ENCODE measurements at places on chromosomes 1 and 21. TPM values are rescaled to one million over a fixed set of nuclear protein-coding genes. Genes with fewer than 3 reads are reported as not detected.

PSRC1 gene
- total RNA-seq: 0.60 TPM

THEM5 gene
- total RNA-seq: not detected

- no peaks in the 10 kb centered on the region for H3K36me3 ChIP-seq
- H3K4me1 ChIP-seq: peaks cover 8% of the 10 kb centered on the region
- peak; percentile 74 for DNase-seq
Measured at GRCh38 chr1:211469938-211470529, 21.9 kb downstream of the RD3 start.

- H3K27ac ChIP-seq: no peak overlapping the region
- peaks cover 23% of the 10 kb centered on the region for H3K4me1 ChIP-seq
- no peaks in the 10 kb centered on the region for H3K27me3 ChIP-seq
- DNase-seq: no peak
Measured at GRCh38 chr1:6864166-6864565, 78.9 kb downstream of the CAMTA1 start.

DNA sequence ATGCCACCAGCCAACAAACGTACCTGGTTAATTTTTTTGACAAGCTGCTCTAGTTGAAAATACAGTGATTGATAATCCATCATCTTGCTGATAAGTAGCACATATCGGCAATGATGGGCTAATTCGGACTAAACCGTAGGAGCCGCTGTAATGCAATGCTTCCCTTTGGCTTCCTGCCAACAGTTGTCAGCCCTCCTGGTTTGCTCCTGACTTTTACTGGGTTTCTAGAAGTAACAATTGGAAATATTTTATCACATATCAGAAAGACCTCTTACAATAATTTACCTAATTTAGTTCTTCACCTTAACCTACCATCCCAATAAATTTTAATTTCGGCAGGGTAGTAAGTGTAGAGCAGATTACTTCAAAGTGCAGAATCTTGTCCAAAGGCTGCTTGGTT, 148.5 kb downstream of the DHRS3 start:
- H3K36me3 ChIP-seq: no peaks in the 10 kb centered on the region
- H3K4me1 ChIP-seq: peaks cover 53% of the 10 kb centered on the region
- H3K27ac ChIP-seq: peak overlapping the region; percentile 32
- no peak overlapping the region for H3K4me3 ChIP-seq
- DNase-seq: no peak
- H3K27me3 ChIP-seq: no peaks in the 10 kb centered on the region
